Fibroblast of the aortic adventitia (primary cell): ENCODE measurements at places on chromosomes 5 and 9. TPM values are rescaled to one million over a fixed set of nuclear protein-coding genes. Genes with fewer than 3 reads are reported as not detected.

The MAML1 gene
- total RNA-seq: 4.7 and 9.9 TPM in 2 replicates

The FBLL1 gene
- total RNA-seq: 0.33 TPM in 1 of 2 replicates, not detected in the other

The LRRC19 gene
- total RNA-seq: not detected in 2 replicates

The IFNB1 gene
- not detected in 2 replicates for total RNA-seq

The SPACA9 gene
- 0.74 and 2.7 TPM in 2 replicates for total RNA-seq

The CCDC192 gene
- not detected in 2 replicates for total RNA-seq

The VAV2 gene
- 3.5 and 10.9 TPM in 2 replicates for total RNA-seq

The CTXN3 gene
- not detected in 2 replicates for total RNA-seq

The GZMA gene
- not detected in 2 replicates for total RNA-seq
